ENCODE measurements at places on chromosomes 12 and 14.

DNA sequence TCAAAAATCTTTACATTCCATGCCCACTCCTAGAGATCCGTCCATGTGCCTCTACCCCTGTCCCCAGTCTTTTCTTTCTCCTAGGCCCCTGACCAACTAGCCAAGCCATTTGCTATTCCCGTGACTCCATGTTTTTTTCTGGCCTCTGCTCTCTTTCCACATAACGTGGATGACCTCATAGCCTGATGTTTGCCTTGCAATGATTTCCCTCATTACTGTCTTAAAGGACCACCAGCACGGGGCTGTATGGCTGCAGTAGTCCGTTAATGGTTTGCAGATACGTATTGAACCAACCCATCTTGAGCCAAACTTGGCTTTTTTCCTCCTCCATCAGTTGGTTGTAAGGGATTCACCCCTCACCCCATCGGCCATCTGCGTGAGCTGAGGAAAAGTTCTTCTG, 226.0 kb downstream of the PCNX1 start:
- no peak for DNase-seq

DNA sequence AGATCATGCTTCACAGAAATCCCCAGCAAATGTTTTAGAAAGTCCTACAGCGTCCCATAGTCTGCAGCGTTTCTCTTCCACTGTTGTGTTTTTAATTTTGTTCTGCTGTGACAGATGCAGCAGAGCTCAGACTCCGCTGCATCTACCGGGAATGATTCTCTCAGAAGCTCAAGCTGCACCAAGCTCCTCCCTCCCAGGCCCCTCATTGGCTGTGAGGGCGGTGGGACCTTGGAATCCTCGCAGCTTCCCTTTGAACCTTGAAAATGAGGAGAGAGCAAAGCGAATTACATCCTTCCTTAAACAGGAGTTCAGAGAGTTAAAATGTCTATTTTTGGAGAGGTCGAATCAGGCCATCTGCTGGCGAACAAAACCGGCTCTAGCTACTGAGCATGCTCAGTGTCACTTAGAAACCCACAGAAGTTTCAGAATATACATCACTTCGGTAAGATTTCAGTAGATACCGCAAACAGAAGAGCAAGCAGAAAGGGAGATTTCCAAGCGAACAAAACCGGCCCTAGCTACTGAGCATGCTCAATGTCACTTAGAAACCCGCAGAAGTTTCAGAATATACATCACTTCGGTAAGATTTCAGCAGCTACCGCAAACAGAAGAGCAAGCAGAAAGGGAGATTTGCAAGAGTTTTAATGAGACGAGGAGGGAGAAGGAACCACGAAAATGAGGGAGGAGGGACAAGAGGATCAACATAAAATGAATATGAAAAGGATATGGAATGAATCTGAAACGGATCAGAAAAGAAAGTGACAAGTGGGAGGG, at the start of gene ABCD2:
Gene ABCD2 (minus strand): TSS at position 144 of the 774 bp plus-strand sequence. CDS start 188 bp downstream, outside the sequence.
- DNase-seq = no peak

DNA sequence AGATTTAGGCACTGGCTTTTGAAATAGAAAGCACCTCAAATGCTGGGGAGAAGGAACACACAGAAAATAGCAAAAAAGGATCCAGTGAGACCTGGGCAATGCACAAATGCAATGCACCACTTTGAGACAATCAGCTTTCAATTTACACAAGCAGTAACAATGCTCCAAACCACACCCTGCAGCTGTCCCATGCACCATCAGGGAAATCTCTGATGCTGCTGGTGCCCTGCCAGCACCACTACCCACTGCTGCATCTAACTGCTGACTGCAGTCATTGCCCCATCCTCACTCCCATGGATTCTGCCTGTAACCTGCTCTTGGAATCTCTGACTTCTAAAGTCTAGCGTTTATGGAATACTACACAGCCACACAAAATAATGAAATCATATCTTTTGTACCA, 21.0 kb upstream of the HMGA2 start:
- no peak for DNase-seq

DNA sequence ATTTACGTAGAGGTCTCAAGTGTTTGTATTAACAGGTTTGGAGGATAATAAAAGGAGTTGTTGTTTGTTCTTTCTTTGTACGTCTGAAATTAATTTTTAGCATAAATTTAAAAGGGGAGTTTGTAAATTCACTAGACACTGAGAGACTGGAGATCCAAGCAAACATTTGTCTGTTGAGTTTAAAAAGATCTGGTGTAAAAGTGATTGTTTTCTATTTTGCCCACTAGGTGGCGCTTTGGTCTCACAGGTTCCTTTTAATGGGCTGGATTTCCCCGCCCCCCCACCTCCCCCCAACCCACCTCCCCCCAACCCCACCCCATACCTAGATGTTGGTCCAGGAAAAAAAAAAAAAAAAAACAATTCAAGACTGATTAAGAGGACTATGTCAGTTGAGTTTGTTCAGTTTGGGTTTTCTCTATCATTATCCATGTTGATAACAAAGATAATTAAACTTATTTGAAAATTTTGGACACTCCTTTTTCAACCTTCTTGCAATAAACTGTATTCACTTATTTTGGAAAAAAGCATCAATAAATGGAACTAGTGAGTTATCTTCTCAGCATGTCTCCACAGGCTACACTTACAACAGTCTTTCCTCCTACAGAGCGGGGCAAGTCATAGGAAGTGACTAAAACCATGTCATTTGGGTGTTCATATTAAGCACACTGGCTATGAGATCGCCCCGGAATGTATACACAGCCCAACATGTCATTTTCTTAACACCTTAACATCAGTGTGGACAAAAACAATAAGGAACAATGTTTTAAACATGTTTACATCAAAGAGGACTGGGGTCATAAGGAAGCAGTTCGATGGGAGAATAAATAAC, 841.1 kb downstream of the NRXN3 start:
- peak; percentile 23 for DNase-seq

DNA sequence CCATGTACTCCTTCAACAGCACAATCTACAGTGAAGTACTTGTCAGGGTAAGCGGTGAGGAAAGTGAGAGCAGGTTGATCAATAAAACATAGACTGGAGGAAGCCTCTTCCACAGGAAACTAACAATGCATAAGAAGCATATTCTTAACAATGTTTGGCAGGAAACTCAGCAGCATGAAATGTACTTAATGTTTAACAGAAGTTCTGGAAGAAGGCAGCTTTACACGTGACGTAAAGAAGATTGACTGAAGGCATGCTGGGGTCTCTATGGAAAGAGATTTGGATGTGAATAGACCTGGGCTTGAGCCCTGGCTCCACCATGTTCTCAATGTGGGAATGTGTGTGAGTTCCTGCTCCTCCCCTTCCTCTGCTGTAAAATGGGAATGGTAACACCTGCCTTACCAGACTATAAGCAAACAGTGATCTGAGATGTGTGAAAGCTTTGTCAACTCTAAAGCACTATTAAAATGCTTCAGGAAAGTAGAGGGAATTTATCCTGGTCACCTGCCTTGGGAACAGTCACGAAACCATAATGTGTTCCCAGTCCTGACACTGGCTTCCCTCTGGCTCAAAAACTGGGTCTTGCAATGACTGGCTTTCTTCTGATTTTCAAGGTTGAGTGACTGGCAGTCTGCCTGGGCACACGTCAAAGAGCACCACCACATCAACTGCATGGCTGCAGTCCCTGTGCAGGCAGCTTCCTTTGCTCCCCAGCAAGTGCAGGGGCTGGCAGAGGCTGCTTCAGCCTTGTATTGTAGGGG, 384.6 kb downstream of the APAF1 start:
- DNase-seq = no peak

- DNase-seq = no peak
These were observed 250.2 kb downstream of the ANO2 start for GRCh38 chr12:5694759-5695409.

- no peak for DNase-seq
These were observed 585.7 kb upstream of the TMEM132C start for GRCh38 chr12:127681151-127681754.

DNA sequence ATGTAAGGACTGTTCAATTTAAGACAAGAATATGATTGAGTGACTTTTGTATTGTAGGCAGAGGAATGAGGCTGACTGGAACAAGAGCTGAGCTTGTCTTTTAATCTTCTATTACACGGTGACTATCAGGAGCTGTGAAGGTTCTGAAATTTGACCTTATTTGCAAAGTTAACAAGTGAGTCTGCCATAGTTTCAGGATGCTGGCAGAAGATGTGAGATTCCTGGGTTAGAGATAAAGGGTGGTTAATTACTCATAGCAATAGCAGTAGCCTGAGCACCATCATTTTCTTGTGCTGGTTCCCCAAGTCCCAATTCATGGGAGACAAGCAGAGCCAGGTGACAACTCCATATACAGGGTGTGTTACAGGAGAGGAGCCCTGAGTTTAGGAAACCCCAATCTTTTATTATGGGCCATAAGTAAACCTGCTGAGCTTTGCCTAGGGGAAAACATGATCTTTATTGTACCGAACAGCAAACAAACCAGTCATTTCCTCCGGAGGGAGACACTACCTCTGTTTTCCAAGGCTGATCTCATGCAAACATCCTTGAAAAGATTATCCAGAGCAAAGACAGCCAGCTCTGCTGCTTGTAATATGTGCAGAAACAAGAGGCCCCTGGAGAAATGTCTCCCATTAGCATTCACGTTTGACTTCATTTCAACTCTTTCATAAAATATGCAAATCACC, 51.7 kb upstream of the DDX11 start:
- no peak for DNase-seq

DNA sequence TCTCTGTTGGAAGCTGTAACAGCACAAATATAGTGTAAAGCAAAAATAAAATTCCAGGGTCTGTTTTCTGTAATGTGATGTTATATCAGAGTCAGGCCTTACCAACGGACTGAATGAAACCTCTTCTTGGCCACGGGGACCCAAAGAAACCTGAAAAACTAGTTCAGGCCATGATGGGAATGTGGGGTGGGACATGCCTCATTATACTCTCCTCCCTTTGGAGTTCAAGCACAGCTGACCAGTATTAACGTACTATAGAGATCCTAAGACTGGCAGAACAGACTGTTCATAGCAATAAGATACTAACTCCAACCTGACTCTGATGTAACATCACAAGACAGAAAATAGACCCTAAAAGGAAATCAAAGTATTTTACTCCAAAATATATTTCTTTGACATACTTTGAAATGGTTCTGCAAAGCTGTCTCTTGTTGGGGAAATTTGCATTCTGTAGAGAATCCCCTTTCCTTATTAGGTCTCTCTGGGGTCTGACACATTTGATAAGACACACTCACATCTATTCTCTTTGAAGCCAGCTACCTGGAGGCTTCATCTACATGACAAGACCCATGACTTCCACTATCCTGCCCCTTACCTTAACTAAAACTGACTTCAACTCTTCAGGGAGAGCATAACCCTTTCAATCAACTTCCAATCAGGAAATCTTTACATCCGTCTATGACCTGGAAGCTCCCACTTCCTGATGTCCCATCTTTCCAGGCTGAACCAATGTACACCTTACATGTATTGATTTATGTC, 444.6 kb downstream of the SOX5 start:
- no peak for DNase-seq

- DNase-seq = no peak
These were observed 34.7 kb downstream of the AKAP6 start for GRCh38 chr14:32363761-32364160.

DNA sequence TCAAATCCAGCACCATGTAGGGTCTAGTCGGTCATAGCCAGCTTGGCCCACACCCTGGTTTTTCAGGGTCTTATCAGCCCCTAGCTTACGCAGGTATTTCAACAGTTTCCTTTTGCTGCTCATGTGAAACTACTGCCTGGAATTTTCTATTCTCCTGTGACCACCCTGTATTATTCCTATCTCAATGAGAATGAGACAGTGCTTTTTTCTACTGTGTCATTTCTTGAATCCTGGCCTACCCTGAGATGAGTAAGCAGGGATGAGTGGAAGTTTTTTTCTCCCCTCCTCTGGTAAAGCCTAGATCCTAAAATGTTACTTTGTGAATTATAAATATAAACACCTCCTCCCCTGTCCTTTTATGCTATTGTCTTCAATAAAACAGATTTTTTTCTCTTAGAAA, 62.7 kb upstream of the ARID2 start:
- DNase-seq = no peak

DNA sequence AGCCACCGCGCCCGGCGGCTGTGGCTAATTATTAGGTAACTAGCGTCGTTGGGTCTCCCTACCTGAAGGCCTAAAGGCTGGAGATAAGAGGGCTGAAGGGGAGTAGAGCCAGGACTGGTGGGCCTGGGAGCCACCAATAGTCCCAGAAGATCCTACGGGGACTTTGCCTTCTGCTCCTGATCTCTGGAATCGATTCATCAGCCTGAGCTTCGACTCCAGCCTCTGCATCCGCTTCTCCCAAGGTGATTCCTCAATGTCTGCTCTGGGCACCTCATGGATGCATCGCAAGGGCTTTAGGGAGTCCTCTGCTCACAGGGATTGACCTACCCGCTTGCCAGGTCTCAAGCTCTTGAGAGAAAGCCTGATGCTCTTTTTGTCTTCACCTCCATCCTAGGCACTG, 14.7 kb upstream of the KDM2B start:
- no peak for DNase-seq

GRCh38 chr12:11904124-11904523, 166.6 kb upstream of the BCL2L14 start:
- no peak for DNase-seq

DNA sequence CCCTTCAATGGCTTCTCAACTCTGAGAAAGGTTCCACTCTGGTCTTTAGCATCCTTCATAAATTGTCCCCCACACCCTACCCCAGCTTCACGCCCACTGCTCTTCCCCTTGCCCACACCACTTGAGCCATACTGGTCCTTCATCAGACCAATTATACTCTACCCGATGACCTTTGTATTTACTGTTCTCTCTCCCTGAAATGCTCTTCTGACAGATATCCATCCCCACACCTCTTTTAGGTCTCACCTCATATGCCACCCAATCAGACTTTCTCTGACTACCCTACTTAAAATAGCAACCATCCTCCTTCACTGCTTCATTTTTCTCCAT, 135.7 kb downstream of the MED13L start:
- DNase-seq = no peak

GRCh38 chr12:38053113-38053512, 263.5 kb upstream of the ALG10B start:
- DNase-seq = no peak

GRCh38 chr12:97995559-97995958, 519.8 kb upstream of the TMPO start:
- DNase-seq = no peak

- peak; percentile 38 for DNase-seq
These were observed 1.0 kb upstream of the KDM2B start for GRCh38 chr12:121581686-121582429.

- no peak for DNase-seq
These were observed 75.3 kb downstream of the CCDC91 start for GRCh38 chr12:28265435-28266042.

GRCh38 chr12:128825835-128826234, 2.1 kb upstream of the SLC15A4 start:
- DNase-seq = no peak

DNA sequence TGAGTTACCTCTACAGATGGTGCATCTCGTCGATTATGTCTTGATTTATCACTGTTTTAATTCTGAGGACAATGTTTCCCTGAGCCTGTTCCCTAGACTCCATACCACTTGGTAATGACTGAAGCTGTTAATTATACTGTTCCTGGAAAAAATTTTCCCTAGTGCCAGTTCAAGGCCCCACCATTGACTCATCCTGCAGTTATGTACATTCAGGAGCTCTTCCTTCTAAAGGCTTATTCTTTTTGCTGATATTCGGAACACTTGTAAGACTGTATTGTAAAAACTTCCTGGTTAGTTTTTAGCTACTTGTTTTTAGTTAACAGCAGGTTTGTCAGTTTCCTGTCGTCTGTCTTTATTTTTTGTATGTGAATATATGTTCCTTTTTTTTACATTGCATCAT, 30.4 kb upstream of the PPP2R5E start:
- DNase-seq = no peak

Measured in hematopoietic multipotent progenitor cell treated with erythropoietin and hydrocortisone succinate and interleukin-3 and kit ligand, for 17 days (in vitro differentiated cells).